Heart left ventricle (tissue), 16 donors: ENCODE measurements at places on chromosomes 3 and 15. TPM values are rescaled to one million over a fixed set of nuclear protein-coding genes. Genes with fewer than 3 reads are reported as not detected.

The PLD1 gene
- total RNA-seq, result 72.1 TPM

The SGO1 gene
- not detected for total RNA-seq

The LIPH gene
- total RNA-seq, result 0.56 TPM

The AHSG gene
- total RNA-seq, result not detected

The SLC15A2 gene
- total RNA-seq, result 2.9 TPM

The DCBLD2 gene
- total RNA-seq, result 45.5 TPM

The TMIE gene
- total RNA-seq, result 0.50 TPM

The SLC28A1 gene
- 0.84 TPM for total RNA-seq

The FHIT gene
- total RNA-seq, result 18.5 TPM

The PRR20G gene
- total RNA-seq, result not detected

The ALDH1A2 gene
- 7.1 TPM for total RNA-seq

The CHRD gene
- total RNA-seq, result 4.2 TPM

The CPEB1 gene
- 0.80 TPM for total RNA-seq

The SH2D7 gene
- total RNA-seq, result not detected

The LRRC34 gene
- 0.60 TPM for total RNA-seq

The C3orf22 gene
- not detected for total RNA-seq

The CD86 gene
- 1.8 TPM for total RNA-seq

The SSR3 gene
- 189 TPM for total RNA-seq

The SYNM gene
- 343 TPM for total RNA-seq

The IL16 gene
- 7.0 TPM for total RNA-seq
